ENCODE measurements at places on chromosomes 5 and 9.

GRCh38 chr5:170020423-170020822 lies 40.1 kb upstream of the INSYN2B start:
- DNase-seq = no peak

GRCh38 chr9:133487331-133487725 lies 8.4 kb upstream of the SLC2A6 start:
- DNase-seq = no peak

DNA sequence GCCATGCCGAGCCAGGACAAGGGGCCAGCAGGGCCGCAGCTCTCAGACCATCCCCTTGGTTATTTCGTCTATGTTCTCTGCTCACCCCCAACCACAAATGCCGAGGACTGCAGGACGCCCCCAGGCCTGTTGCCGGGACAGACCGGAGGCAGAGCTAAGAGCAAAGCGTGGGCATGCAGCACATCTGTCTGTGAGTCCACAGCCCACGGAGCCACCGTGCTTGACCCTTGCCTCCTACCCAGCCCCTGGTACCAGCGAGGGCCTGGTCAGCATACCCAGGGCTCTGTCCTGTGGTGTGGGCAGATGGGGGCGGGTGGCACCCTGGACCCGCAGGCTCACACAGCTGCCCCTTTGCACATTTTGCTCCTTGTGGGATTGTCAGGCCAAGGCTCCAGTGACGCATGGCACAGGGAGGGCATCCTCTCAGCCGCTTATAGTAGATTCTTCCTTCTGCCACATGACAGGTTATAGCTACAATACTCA lies 4.7 kb downstream of the BRD3 start:
- DNase-seq = no peak

DNA sequence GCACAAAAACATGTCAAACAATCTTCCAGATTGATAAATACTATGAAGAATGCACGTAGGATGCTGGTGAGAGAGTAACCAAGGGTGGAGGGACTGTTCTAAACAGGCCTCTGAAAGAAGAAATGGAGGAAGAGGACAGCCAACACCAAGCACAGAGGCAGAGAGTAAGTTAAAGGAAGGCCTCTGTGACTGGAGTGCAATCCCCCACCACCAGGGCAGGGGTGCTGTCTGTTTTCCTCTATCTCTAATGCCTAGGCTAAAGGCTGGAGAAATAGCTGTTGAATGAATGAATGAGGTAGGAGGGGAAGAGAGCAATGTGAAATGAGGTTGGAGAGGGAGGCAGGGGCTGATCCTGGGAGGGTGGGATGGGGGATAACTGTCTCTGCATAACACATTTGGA lies 88.9 kb downstream of the ANKRD55 start:
- no peak for DNase-seq

DNA sequence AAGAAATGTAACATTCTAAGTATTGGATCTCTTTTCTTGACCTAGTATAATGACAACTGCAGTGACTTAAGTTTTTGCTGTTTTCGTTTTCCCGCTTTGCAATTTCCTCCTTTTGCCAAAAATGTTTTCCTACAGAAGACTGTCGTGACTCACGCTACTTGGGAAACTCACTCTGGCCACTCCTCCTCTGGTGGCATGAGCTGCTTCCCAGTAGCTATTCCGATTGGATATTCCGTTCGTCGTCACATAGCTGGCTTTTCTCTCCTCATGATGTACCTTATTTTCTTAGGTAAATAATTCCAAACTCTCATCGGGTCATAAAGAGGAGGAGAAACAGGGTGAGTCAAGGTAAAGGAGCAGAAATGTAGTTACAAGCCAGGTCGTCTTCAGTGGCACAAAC lies 64.9 kb downstream of the GOLPH3 start:
- DNase-seq = no peak

GRCh38 chr9:100204796-100205195 lies 105.8 kb downstream of the INVS start:
- DNase-seq = no peak

GRCh38 chr5:178214160-178214803 lies 9.9 kb downstream of the HNRNPAB start:
- no peak for DNase-seq

DNA sequence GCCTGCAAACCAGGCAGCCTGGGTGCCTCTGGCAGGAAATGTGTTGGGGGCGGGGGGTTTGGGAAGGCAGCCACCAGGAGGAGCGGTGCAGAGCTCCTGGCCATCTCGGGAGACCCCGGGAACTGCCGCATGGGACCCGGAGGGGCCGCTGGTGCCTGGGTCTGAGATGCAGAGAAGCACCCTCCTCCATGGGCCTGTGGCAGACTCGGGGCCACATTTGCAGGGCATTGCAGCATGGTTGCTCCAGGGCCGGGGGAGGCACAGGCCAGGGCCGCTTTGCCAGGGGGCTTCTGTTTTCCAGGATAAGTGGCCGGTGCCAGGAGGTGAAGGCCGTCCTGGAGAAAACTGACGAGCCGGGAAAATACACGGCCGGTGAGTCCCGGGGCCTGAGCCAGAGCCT lies 1.7 kb downstream of the LCN1 start:
- DNase-seq = no peak

- DNase-seq = no peak
Measured at GRCh38 chr9:101162231-101162630, 133.7 kb downstream of the PLPPR1 start.

GRCh38 chr5:133059621-133060020 lies 7.8 kb downstream of the HSPA4 start:
- DNase-seq = no peak

- DNase-seq = no peak
Measured at GRCh38 chr5:1348986-1349245, 4.0 kb upstream of the CLPTM1L start.

DNA sequence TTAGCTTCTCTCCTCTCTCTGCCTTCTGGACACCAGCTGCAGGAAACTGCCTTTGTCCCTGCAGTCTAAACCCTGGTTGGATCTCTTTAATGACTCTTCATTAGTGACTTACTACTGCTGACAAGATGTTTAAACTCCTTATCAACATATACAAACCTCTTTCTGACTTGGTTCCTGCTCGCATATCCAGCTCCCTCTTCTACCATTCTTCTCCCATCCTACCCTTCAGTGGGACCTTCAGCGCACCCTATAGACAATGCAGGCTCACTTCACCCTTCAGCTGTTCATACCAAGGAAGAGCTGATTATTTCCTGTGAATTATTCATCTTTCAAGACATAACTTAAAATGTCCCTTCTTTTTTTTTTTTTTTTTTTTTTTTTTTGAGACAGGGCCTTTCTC lies 436.5 kb downstream of the KIAA0825 start:
- peak; percentile 57 for DNase-seq

- no peak for DNase-seq
Measured at GRCh38 chr5:10595293-10595671, 31.4 kb downstream of the ANKRD33B start.

DNA sequence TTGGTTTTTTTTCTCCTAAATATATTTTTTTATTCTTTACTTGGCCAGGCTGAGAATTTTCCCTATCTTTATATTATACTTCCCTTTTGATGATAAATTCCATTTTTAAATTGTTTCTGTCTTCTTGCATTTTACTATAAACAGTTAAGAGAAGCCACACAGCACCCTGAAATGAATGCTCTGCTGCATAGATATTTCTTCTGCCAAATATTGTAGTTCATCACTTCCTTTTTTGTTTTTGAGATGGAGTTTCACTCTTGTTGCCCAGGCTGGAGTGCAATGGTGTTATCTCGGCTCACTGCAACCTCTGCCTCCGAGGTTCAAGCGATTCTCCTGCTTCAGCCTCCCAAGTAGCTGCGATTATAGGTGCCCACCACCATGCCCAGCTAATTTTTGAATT lies 8.5 kb upstream of the INIP start:
- no peak for DNase-seq

GRCh38 chr5:76582230-76583162 lies 40.7 kb downstream of the F2RL2 start:
- no peak for DNase-seq

DNA sequence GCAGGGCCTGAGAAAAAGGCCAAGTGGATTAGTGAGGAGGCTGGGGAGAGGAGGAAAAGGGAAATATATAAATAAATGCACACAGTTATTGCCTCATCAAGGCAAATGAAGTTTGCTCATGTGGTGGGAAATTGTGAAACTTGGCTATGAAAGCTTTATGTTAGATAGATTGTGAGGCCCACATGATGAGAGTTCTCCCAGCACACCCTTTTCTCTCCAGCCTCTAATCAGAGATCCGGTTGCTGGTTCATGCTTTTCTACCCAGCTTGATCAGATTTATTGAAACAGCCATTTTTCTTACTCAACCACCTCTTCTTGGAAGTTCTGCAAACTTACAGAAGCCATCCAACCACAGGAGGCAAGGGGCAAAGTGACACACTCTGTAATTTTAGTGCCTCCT lies 125.8 kb upstream of the KLF4 start:
- no peak for DNase-seq

- DNase-seq = no peak
Measured at GRCh38 chr5:122180146-122180712, 50.9 kb downstream of the ZNF474 start.

DNA sequence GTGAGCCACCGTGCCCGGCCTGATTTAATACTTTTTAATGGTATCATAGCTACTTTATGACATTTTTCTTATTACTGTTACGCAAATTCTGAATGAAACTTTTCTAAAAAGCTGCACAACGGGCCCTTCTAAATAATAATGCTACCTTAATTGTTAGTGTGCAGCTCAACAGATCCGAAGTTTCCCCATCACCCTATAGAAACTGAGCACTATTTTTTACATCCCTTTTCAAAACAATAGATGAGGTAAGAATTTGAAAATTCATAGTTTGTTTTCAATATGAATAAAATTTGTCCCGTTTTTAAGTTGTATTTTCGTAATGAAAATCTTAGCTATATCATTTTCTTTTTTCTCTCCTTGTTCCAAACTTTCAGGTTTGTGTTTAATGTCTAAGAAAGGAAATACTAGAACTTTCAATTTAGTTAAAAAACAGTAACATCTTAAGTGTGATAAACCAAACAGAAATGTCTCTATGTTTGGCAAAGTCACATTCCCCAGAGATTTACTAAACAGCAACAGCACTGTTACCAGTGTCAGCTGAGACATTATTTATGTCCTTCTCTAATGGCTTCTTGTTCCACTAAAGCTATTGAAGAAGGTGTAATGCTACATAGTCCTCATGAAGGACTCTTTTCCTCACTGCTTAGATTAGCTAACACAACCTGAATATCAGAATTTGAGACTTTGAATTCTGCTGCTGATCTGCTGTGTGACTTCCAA lies 22.9 kb downstream of the KIF2A start:
- DNase-seq = no peak

GRCh38 chr5:74993743-74994142 lies 58.6 kb downstream of the GCNT4 start:
- DNase-seq = no peak

- DNase-seq = no peak
Measured at GRCh38 chr9:122562134-122562760, 9.3 kb downstream of the OR1N2 start.

Data from lung (tissue), 17 donors.